ENCODE measurements at places on chromosomes 2 and 18. TPM values are rescaled to one million over a fixed set of nuclear protein-coding genes. Genes with fewer than 3 reads are reported as not detected.

ZSWIM2 gene
- not detected for total RNA-seq

ERICH2 gene
- total RNA-seq, result not detected

CCDC142 gene
- total RNA-seq, result 5.8 TPM

POTEJ gene
- not detected for total RNA-seq

CRYBA2 gene
- not detected for total RNA-seq

RAB6C gene
- total RNA-seq, result not detected

ACADL gene
- total RNA-seq, result not detected

EVX2 gene
- not detected for total RNA-seq

LIPG gene
- total RNA-seq, result 0.45 TPM

DNA sequence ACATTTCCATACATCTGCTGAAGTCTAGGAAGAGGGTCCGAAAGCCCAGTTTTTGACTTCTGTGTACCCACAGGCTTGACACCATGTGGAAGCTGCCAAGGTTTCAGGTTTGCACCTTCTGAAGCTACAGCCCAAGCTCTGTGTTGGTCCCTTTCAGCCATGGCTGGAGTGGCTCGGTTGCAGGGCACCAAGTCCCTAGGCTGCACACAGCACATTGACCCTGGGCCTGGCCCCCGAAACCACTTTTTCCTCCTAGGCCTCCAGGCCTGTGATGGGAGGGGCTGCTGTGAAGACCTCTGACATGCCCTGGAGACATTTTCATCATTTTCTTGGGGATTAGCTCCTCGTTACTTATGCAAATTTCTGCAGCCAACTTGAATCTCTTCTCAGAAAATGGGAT, 55.7 kb downstream of the CCDC141 start:
- no peak for DNase-seq

GRCh38 chr2:38174646-38175423, 98.9 kb upstream of the CYP1B1 start:
- DNase-seq, result no peak

- no peak for DNase-seq
Observed at GRCh38 chr2:79612999-79613398, 100.1 kb downstream of the CTNNA2 start.

- DNase-seq, result no peak
Observed at GRCh38 chr2:10179422-10179821, 56.9 kb downstream of the RRM2 start.

- no peak for DNase-seq
Observed at GRCh38 chr2:160029270-160029628, 33.2 kb downstream of the PLA2R1 start.

DNA sequence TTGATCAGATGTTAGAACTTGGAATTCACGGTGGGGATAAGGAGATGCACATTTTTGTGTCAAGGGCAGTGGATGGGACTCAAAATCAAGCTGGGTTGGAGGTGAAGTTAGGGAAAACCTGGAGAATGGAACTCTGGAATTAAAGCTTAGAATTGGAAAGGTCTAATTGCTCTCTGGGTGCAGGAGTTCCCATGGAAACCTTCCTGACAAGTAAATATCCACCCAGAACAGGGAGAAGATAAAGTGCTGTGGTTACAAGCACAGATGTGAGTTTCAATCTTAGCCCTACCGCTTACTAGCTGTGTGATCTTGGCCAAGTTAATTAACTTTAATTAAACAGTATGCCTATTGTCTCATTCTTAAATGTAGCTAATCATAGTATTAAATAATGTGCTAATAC, 71.3 kb upstream of the TCF7L1 start:
- no peak for DNase-seq

- no peak for DNase-seq
Observed at GRCh38 chr2:96137321-96138178, 752 bp downstream of the ASTL start.

- DNase-seq, result no peak
Observed at GRCh38 chr2:176692533-176692932, 423.3 kb downstream of the MTX2 start.

GRCh38 chr18:10912790-10913545, 236.4 kb downstream of the PIEZO2 start:
- no peak for DNase-seq

- no peak for DNase-seq
Observed at GRCh38 chr2:120004254-120004653, 8.6 kb upstream of the EPB41L5 start.

- DNase-seq, result no peak
Observed at GRCh38 chr2:233915128-233915527, 2.0 kb upstream of the TRPM8 start.

DNA sequence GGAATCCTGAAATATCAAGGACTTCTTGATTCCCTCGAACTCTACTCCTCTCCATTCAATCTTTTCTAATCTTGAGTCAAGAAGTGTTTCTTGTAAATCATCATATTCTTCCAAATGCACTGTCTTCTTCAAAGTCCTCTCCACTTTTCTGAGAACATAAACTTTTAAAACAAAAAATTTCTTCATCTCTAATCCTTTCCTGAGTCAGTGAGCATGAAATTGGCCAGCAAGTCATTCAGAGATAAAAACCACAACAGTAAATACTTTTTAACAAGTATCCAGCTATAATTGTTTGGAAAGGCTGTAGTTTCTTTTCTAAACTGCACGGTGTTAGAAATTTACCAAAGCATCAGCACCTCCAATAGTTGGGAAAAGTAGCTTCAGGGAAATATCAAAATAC, 312.6 kb upstream of the GALNT5 start:
- no peak for DNase-seq

- DNase-seq, result no peak
Observed at GRCh38 chr2:207983641-207984042, 41.7 kb downstream of the PLEKHM3 start.

- no peak for DNase-seq
Observed at GRCh38 chr2:191516260-191516659, 161.7 kb upstream of the NABP1 start.

DNA sequence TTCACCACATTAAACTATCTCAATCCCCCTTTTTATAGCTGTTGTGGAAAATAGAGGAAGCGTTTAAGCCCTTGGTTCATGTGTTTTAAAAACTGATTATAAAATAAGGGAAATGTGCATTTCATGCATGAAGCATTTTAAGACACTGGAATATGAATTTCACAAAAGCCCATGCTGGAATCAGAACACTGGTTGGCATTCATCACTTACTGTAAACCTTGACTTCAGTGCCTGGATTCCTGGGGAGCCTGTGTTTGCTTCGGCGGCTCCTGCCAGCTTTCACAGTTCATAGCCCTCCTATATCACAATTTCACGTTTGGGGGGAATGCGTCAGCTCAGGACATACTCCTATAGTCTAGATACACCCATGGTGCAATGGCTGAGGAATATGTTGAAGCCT, 336.9 kb downstream of the INSIG2 start:
- no peak for DNase-seq

- DNase-seq, result no peak
Observed at GRCh38 chr18:6311456-6312215, 103.1 kb downstream of the L3MBTL4 start.

- no peak for DNase-seq
Observed at GRCh38 chr2:232569541-232569940, 19.1 kb downstream of the EIF4E2 start.

GRCh38 chr2:219782737-219783348, 155.4 kb downstream of the SLC4A3 start:
- DNase-seq, result no peak

GRCh38 chr18:76604108-76604934, 109.3 kb upstream of the ZNF516 start:
- no peak for DNase-seq

DNA sequence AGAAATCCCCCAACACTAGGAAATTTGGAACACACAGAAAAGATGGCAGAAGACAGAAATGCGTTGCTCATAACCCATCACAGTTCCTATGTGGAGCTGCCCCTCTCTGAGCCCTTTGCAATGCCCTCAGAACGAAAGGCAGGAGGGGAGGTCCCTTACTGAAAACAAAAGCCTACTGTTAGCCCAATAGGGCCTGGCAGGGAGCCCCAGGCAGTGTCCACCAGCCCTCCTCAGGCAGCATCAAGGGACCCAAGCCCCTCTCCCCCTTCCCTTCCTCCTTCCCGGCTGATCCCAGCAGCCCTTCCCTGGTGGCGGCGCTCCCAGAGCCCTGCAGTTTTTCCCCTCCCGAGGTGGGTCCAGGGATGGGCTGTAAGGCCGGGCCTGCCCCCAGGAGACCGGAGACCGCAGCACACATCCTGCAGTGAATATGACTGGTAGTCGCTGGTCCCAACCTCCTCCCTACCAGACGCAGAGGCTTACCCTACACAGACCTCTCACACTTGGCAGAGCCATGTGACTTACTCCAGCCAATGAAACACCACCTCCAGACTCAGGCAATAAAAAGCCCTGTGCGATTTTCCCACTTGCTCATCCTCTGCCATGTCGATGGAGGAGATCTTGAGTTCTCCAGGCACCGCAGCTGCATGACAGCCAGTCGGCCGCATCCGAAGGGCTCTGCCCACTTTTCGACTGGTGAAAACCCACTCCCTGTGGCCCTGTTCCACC, 19.4 kb upstream of the DUSP2 start:
- DNase-seq, result peak; percentile 89
